ENCODE measurements at places on chromosomes 13 and 19.

GRCh38 chr19:21498651-21499050, 6.8 kb upstream of the ZNF429 start:
- no peak for DNase-seq

GRCh38 chr19:55703790-55704215, 28.8 kb downstream of the EPN1 start:
- no peak for DNase-seq

DNA sequence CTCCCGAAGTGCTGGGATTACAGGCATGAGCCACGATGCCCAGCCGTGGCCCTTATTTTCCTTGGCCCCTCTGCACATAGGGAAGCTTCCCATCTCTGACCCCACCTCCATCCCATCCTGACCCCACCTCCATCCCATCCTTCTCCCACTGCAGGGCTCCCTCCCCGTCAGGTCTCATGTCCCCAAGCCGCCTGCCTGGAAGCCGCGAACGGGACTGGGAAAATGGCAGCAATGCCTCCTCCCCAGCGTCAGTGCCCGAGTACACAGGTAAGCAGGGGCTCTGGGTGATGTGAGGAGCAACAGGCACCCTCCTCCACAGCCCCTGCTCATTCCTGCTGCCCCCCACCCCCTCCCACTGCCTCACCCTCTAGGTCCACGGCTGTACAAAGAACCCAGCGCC, 12.2 kb downstream of the XAB2 start:
- DNase-seq: no peak

GRCh38 chr13:79658333-79658975, 177.5 kb downstream of the NDFIP2 start:
- no peak for DNase-seq

- DNase-seq: no peak
Measured at GRCh38 chr13:29284726-29285125, 310.8 kb downstream of the SLC7A1 start.

DNA sequence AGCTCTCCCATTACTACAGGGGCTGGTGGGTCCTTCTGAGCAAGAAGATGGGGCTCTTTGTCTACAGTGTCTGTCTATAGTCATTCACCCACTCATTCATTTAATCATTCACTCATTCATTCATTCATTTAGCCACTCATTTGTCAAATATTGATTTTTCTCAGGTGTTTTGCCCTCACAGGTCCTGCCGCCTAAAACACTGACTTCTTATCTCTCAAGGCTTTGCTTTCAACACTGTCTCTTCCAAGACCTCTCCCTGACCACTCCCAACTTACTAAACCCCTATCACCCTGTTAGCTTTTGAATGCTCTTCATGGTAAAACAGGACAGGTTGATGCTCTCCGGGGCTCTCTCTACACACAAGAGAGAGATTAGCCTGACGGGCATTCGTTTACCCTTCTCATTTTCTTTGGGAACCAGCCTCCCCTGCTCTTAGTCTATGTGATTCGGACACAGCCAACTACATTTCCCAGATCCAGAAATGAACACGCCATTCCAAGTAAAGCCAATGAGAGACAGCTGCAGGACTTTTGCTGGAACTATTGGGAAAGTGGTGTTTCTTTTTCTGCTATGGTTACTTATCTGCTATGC, 22.7 kb downstream of the FAM187B start:
- DNase-seq: no peak

- DNase-seq: no peak
Measured at GRCh38 chr19:56119582-56119978, 1.5 kb downstream of the ZNF787 start.

DNA sequence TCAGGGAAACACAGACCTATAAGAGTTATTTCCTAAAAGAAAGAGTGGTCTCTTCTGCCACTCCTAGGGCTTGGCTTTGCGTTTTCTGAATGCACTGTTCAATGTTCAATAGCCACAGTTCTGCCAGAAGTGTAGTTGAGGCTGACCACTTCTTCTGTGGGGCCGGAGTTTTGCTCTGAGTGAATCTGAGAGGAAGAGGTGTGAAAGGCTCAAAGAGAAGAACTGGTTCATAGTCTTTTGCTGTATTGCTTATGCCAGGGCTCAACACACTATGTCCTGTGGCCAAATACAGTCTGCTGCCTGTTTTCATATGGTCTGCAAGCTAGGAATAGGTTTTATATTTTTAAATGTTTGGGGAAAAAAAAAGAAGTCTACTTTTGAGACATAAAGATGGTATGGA, 128.2 kb downstream of the STOML3 start:
- no peak for DNase-seq

GRCh38 chr13:43042410-43042921, 19.1 kb downstream of the DNAJC15 start:
- DNase-seq: no peak

- DNase-seq: no peak
Measured at GRCh38 chr19:10891405-10892086, 20.2 kb downstream of the CARM1 start.

DNA sequence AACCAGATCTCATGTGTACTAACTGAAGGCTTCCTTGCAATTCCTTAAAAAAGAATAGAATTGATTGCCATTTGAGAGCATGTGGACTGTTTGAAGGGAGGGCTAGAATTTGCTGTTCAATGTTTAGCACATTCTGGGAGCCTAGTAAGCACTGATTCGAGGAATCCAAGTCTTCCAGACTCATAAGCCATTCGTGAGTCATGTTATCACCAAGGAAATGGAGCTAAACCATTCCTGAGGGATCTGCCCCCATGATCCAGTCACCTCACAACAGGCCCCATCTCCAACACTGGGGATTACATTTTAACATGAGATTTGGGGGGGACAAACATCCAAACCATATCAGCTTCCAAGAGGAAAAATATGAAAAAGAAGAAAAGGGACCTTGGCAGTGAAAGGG, 276.4 kb downstream of the KCNRG start:
- DNase-seq: no peak

DNA sequence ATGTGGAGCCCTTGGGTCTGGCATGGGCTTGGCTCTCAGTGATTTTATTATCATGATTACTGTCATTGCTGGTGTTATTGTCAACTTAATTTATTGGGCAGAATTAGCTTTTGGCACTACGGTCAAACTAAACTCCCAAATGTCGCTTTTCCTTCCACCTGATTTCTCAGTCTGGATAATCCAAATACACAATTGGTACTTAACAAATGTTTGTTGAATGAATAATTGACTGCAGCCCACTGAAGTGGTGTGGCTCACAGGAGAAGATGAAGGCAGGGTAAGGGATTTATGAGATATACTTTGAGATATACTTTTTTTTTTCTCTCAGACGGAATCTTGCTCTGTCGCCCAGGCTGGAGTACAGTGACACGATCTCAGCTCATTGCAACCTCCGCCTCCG, 1.5 kb downstream of the COLGALT1 start:
- no peak for DNase-seq

GRCh38 chr13:97448503-97449251, 14.7 kb downstream of the RAP2A start:
- DNase-seq: no peak

GRCh38 chr19:4403005-4403761, 743 bp downstream of the CHAF1A start:
- DNase-seq: no peak

DNA sequence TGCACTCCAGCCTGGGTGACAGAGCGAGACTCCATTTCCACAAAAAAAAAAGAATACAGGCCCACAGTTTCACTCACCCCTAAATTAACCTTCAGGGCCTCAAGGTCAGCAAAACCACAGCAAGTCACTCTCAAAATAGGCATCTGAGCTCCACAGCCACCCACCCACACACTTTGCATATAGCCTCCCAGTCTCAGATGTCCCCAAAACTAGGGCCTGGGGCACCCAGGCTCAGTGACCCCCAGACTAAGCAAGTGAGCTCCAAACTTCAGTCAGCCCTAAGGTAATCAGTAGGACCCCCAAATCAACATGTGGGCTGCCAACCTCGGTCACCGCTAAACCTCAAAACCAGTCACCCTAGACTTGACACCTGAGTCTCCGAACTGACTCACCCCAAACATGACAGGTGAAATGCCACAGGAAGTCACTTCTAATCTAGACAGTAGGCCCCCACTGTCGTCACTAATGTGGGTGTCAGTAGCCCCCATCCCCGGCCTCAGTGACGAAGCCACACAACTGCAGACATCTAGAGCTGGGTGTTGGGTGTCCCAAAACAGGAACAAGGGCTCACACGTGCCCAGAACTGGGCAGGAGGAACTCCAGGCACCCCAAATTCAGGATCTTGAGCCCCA, 13.9 kb downstream of the RABAC1 start:
- no peak for DNase-seq

- DNase-seq: no peak
Measured at GRCh38 chr13:90177512-90177911, 1170.0 kb upstream of the MIR17HG start.

- DNase-seq: no peak
Measured at GRCh38 chr19:41223431-41224234, 4.6 kb downstream of the AXL start.

GRCh38 chr13:72820156-72820897, 38.4 kb downstream of the PIBF1 start:
- no peak for DNase-seq

- DNase-seq: no peak
Measured at GRCh38 chr19:18097217-18097992, at the start of gene MAST3. Gene MAST3, plus strand, starts transcription at chr19:18097778. Its CDS starts 15 bp downstream, at chr19:18097793.

DNA sequence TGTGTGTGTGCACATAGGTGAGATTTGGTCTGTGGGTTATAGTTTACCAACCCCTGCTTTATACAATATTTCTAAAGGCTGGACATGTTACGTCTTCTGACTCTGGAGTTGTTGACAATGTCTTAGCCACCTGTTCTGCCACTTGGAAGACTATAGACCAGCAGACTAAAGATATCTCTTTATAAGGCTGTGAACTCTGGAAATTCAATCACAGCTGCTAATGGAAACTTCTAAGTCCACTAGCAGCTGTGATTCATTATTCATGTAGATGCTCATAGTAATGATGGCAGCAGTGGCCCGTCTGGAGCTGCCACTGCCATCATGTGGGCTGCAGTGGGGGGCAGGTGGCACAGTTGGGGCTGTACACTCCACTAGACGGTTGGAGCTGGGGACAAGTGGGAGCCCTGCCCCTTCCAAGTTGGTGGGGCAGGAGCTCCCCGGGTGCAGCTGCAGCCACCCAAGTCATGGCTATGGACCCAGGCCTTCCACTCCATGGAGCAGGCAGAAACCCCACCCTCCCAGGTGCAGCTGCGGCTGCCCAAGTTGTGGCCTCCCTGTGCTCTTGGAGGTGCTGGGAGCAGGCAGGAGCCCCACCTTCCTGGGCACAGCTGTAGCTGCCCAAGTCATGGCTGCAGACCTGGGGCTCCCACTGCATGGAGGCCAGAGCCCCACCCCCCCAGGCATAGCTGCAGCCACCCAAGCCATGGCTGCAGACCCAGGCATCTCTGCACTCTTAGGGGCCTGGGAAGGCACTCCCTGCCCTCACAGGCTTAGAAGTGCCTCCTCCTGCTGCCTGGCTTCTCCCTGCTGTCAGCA, 8.8 kb downstream of the IGFL4 start:
- no peak for DNase-seq

DNA sequence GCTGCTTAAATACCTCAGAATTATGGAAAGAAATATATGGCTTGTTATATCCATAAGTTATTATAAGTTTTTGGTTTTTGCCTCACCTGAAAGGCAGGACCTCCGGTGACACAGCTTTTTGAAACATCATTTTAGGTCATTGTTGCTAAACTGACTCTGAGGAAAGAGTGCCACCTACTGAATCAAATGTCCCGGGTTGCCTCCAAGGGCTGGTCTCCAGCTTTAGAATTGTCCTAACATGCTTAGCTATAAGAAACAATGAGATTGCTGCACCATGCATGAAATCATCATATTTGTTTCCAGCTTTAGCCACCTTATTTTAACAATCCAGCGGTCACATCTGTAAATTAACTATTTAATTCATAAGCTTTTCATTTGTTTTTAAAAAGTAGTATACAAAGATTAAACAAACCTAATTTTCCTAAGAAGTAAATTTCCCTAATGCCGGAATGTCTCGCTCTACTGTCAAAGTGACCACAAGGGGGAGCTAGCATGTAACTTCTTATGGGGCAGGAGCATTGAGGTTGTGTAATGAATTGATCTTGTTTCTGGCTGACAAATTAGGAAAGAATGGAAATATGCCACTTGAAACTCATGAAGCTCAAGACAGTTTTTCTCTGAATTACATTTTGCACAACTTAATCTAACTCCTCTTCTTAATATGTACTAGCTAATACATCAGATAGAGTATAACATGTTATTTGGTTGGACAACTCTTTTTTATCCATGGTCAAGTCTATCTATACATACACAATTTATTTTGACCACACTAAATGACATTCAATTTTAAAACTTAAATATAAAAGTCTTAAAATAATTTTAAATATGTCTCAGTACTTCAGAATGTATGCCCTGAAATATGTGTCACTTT, 6.7 kb upstream of the PCDH17 start:
- no peak for DNase-seq

GRCh38 chr19:5205381-5205780, 135.2 kb downstream of the PTPRS start:
- no peak for DNase-seq

DNA sequence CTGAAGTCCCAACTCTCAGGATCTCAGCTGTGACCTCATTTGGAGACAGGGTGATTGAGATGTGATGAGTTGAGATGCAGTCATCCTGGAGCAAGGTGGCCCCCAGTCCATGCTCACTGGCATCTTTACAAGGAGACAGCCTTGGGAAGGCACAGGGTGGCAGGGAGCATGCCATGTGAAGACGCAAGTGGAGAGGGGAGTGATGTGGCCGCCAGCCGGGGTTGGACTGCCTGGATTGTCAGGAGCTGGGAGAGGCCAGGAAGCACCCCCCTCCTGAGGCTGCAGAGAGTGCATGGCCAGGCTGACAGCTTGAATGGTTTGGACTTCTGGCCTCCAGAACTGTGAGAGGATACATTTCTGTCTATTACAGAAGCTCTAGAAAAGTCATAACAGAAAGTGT, 194.4 kb downstream of the UQCRFS1 start:
- DNase-seq: no peak

DNA sequence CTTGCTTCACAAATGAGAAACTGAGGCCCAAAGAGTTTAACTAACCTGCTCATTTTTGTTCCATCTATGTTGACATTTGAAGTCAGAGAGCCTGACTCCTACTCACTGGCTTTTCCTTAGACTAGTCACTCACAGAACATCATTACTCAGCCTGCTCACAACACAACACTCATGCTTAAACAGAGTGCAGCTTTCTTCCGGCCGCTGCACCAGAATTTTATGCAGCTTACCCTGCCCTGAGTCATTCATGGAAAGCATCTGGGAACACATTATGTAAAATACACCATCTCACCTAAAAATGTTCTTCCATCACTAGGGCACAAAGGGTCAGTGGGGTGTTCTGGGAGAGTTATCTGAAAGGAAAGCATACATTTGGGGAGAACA, 303.4 kb downstream of the SPRY2 start:
- DNase-seq: no peak

- DNase-seq: no peak
Measured at GRCh38 chr19:35991731-35992450, 3.1 kb upstream of the SDHAF1 start.

GRCh38 chr13:42653679-42654078, 79.7 kb downstream of the TNFSF11 start:
- no peak for DNase-seq

- DNase-seq: no peak
Measured at GRCh38 chr19:15575406-15575805, 39.6 kb upstream of the CYP4F8 start.

Measured in cerebellar nuclear complex (tissue), 1 donor.